Hypothalamus (tissue), 51 donors: ENCODE measurements at places on chromosomes 12 and 14.

DNA sequence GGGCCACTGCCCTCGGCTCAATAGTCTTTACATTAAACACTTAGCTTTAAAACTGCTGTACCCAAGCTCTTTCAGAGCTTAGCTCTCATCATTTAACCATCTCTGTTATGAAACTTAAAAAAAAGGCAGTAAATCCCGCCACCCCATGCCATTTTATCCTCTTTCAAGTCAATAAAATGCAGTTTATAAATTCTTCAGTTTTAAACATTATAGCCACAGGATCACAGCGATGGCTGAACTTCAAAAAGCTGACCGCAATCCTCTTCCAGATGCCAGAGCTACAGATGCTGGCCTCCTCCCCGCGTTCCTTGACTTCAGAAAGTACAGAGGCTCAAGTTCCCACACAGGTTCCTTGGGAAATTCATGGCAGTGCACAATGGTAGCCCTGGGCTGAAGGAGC is 4.2 kb downstream of the OR10G3 start:
- no peak for DNase-seq

- DNase-seq: no peak
These were observed 96.1 kb upstream of the SLC16A7 start for GRCh38 chr12:59499774-59500173.

DNA sequence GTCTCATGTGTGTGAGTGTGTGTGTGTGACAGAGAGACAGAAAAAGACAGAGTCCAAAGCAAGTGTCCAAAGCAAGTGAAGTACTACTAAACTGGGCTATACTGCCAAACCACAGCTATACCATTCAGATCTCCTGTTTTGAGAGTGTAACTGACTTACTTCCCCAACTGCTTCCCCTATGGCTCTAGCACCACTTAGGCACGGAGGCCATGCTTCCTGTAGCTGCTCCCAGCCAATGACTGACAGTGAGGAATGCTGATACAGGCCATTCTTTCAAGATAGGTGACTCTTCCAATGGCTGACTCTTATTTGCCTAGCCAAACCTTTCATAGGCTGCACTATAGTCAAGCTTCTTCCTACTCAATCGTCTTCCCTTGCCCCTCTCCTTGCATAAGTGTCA is 393.2 kb downstream of the BCAT1 start:
- DNase-seq: no peak

GRCh38 chr14:31388687-31389413 is 31.5 kb downstream of the HEATR5A start:
- no peak for DNase-seq

GRCh38 chr12:111033281-111034082 is 113.1 kb upstream of the MYL2 start:
- no peak for DNase-seq

DNA sequence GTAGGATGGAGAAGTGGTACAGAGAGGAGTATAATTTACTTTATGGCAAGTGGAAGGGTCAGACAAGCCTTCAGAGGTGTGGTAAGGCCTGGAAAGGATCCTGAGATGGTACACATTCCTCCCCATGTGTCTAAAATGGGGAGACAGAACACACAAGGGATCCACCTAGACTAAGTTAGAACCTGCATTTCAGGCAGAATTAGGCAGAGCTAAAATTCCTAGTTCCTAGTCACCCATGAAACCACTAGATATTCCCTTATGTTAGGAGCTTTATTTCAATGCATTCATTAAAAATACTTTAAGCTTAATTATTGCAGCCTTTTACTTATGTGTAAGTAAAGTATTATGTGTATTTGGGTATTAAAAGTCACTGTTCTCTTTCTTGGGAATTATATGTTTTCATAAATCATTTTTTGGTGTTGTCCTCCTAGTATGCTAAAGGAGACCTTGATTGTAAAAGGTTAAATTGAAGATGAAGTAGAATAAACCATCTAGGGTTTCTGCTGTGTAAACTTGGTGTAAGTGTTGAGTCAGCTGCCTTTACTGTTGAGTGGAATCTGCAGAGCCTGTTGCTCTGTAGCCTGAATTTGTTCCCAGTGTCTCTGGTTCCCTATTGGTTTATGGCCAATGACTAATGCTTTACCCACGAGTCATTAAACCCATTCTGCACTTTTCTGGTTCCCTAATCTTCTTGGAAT is 423.2 kb downstream of the ATP23 start:
- DNase-seq: no peak

DNA sequence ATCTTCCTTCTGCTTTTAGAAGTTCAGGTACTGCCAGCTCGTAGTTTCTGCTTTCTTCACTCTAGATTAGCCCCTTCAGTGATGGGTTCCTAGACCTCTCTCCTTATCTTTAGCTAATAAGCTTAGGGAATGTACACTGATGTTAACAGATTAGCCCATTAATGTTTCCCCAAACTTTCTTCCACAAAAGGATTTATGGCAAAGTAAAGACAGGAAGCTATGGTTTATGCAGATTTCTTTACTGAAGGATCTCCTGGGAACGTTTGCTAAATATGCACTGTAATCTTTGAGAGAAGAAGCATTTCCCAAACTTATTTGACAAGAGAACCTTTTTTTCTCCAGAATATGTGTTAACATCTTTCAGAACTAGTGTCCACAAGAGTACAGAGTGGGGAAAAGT is 4.2 kb downstream of the SOCS4 start:
- DNase-seq: no peak

GRCh38 chr12:102107970-102108369 is 11.9 kb downstream of the NUP37 start:
- no peak for DNase-seq
